Left ventricle myocardium superior (tissue), 1 donor: ENCODE measurements at places on chromosomes 5 and 9. TPM values are rescaled to one million over a fixed set of nuclear protein-coding genes. Genes with fewer than 3 reads are reported as not detected.

- DNase-seq, result no peak
Observed at GRCh38 chr9:76115396-76115795, 224.9 kb downstream of the PCSK5 start.

GRCh38 chr5:113615708-113616107 is 102.2 kb downstream of the YTHDC2 start:
- DNase-seq, result no peak

- no peak for DNase-seq
Observed at GRCh38 chr5:54828151-54828550, 157.2 kb downstream of the ESM1 start.

LCNL1 gene
- total RNA-seq, result 18.3 TPM

ANKRD18A gene
- 1.4 TPM for total RNA-seq

PCDHGB2 gene
- 8.7 TPM for total RNA-seq
